ENCODE measurements at places on chromosomes 12 and 14.

GRCh38 chr14:34794941-34795340 lies 80.2 kb downstream of the BAZ1A start:
- DNase-seq = no peak

GRCh38 chr12:4174417-4174816 lies 99.1 kb upstream of the CCND2 start:
- DNase-seq = no peak

- DNase-seq = no peak
Measured at GRCh38 chr14:69605738-69606137, 5.7 kb upstream of the SUSD6 start.

DNA sequence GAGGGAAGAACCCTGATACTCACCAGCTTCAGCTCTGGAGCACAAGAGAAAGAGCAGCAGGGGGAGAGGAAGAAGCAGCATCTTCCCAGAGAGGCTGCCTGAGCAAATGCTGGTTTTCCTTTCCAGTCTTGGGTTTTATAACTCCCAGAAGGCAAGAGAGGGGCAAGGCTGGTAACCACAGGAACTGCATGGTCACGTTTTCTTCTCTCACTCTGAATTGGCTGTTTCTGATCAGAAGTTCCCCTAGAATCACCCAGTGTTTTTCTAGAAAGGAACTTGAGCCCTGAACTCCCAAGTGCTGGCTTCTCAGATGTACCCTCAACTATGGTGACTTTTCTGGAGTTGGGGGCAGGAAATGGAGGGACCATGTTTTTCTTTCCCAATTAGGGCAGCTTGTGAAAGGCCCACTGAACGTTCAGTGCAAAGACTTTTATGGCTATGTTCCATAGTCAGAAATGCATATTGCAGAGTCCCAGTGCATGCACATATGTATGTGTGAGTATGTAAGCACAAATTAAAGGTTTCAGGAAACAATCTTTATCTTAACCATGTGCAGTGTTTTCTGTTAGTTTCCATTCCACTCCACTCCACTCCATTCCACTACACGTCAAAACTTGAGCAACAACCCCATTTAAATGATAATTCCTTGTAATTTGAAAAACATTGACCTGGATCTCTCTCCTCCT lies at the start of gene CMA1:
TSS of gene CMA1 (minus strand) at position 111 of the 686 bp plus-strand sequence. CDS start at position 81, 30 bp downstream.
- DNase-seq = no peak

DNA sequence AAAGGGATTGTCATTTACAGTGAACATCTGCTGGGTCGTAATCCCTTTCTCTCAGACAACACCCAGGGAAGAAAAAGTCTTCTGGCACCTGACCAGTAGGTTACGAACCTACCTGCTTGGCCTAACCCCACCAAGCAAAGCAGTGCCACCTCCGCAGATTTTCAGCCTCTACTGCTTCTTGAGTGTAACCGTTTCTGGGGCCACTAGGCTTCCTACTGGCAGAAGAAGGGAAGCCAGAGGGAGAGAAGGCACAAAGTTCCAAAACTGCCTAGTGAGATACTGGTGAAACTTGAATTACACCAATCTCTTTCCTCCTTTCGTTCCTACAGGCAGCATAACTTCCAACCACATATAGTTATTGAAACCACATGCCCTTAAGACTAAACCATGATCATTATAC lies 383.6 kb downstream of the BCAT1 start:
- DNase-seq = no peak

All from activated CD4-positive, alpha-beta T cell treated with anti-CD3 and anti-CD28 coated beads, Interleukin-2, amount 50 U/mL, for 16 hours (primary cell).